Ammon's horn (tissue), 1 donor: ENCODE measurements at places on chromosomes 2 and 18.

GRCh38 chr18:35197296-35197695 lies 43.5 kb upstream of the ZNF397 start:
- no peak for DNase-seq

DNA sequence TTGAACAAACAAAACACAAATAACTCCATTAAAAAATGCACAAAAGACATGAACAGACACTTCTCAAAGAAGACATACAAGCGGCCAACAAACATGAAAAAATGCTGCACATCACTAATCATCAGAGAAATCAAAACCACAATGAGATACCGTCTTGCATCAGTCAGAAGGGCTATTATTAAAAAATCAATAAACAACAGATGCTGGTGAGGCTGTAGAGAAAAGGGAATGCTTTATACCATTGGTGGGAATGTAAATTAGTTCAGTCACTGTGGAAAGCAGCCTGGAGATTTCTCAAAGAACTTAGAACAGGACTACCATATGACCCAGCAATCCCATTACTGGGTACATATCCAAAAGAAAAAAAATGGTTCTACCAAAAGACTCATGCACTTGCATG lies 37.8 kb downstream of the GPR155 start:
- no peak for DNase-seq

- DNase-seq: no peak
Observed at GRCh38 chr2:204483608-204484081, 61.6 kb upstream of the PARD3B start.

- no peak for DNase-seq
Observed at GRCh38 chr2:133271105-133271504, 297.2 kb downstream of the NCKAP5 start.

DNA sequence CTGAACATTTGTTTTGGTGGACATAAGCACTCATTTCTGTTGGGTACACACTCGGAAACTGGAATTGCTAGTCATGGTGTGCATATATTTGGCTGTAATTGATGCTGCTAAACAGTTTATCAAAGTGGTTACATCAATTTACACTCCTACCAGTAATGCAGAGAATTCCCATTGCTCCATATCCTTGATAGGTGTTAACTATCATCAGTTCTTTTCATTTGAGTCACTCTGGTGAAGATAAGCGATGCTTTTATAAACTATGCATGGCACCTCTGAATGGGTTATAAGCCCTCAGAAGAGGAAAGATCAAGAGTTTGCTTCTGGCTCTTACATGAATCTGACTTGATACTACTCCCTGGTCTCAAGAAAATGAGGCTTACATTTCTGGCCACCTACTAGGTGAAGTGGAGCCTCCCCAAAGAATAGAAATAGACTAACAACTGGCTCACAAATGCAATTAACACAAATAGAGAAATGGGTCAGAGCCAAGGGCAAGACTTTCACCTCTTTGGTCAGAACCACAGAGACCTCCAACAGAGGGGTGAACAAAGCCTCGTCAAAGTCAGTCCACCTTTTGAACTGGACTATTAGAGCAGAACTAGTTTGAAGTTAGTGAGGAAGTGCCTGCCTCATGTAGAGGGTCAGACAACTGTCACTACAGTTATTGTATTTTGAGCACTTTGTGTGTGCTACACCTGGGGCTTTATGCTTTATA lies 15.0 kb upstream of the STK17B start:
- DNase-seq: no peak
